ENCODE measurements at places on chromosomes 2 and 18.

GRCh38 chr18:58808349-58808748 lies 56.3 kb upstream of the ZNF532 start:
- DNase-seq = no peak

DNA sequence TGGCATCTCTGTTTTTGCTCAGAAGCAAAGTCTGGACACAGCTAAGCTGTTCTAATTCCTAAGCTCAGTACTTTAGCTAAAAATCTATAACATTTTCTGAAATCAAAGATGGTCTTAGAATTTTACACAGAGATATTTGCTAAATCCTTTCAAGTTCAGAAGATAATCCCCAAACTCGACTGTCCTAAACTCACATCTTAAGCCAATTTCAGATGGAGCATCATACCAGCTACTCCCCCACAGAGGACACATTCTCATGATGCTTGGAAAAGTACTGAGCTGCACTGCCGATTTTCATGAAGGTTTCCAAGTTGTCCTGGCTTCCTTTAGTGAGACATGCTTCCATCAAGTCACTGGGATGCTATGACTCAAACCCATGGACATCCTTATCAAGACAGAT lies 535.5 kb downstream of the SUCLG1 start:
- no peak for DNase-seq

GRCh38 chr2:42939411-42940206 lies 147.2 kb upstream of the HAAO start:
- DNase-seq = no peak

- DNase-seq = no peak
Observed at GRCh38 chr2:190575263-190575662, 40.7 kb upstream of the NEMP2 start.

DNA sequence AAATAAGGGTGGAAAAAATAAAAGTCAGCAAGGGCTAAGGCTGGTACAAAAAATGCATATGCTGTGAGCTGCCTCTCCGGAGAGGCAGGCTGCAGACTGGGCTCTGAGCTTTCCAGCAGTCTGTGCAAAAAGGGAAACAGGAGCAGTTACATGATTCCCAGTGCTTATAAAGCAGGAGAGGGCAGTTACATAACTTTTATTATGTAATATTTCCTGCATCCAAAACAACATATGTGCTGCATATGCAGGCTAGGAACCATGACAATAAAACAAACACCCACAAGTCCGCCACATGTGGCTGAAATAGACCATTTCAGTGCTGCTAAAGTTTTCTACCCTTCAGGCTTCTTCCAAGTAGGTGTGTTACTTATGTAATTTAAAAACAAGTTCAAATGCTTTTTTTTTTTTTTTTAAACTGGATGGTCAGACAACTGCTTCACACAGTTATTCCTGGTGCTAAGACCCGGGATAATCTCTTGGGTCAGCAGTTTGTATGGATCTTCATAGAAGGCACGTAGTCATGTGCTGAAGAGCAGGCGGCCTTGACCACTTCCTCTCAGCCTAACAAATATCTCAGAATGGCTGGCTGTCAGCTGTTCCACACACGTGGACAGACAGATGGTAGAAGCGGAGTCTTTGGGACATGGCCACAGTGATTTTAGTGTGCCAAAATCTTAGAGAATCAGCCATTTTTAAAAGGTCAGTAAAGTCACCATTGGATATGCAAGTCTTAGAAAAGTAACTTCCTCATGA lies 43.5 kb downstream of the ARMC9 start:
- DNase-seq = no peak

- peak; percentile 49 for DNase-seq
Observed at GRCh38 chr2:207530160-207531031, 634 bp downstream of the CREB1 start.

DNA sequence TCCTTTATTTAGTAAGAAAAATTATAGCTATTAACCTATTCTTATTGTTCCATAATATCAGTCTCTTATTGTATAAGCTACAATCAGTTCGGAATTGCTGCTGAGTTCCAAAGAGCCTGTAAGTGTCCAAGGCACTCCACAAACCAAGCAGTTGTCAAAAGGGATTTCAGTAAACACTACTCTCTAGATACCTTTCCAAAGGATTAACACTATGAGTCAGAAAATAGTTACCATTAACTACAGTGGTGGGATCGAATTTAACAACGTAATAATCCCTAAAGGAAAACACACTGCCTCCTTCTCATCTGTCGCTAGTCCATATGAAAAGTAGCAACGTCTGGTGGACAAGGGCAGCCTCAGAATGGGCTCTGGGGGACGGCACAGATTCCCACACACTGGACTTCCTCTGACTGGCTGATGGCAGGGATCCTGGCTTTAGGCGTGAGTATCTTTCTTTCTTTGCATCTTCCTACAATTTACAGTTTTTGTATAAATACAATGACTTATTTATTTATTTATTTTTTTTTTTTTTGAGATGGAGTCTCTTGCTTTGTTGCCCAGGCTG lies 8.8 kb downstream of the TGFBRAP1 start:
- DNase-seq = no peak

DNA sequence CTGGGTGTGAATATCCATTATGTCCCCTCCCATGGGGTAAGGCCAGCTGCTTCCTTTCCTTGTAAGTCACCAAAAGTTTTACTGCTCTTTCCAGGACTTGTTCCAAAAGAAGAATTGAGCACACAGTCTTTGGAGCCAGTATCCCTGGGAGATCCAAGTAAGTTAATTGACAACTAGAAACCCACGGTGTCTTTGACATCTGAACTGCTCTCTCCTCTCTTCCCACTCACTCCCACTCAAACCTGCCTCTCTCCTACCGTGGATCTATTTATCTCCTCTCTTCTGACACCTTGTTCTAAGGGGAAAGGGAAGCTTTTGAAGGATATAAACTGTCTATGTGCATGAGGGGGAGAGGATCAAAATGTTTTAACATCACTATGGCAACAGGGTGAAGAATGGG lies 86.7 kb downstream of the VIT start:
- no peak for DNase-seq

GRCh38 chr18:26653943-26654615 lies 105.7 kb upstream of the KCTD1 start:
- DNase-seq = no peak

DNA sequence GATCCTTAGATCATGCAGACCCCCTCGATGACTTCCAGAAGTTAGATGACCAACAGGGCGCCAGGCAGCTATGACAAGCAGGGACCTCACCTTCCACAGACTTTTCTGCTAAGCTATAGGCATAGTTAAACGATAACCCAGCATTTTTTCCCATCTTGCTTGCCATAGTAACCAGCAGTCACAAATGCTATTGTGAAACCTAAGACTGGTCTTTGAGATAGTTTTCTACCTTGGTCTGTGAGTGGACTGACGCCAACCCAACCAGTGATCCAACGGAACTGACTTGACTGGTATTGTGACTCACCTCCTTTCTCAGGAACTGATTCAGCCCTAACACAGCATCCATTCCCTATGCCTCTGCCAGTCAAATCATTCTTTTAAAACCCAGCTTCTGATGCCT lies 361.2 kb downstream of the LRRTM4 start:
- DNase-seq = no peak

GRCh38 chr2:172465417-172466334 lies 38.3 kb downstream of the ITGA6 start:
- DNase-seq = peak; percentile 63

DNA sequence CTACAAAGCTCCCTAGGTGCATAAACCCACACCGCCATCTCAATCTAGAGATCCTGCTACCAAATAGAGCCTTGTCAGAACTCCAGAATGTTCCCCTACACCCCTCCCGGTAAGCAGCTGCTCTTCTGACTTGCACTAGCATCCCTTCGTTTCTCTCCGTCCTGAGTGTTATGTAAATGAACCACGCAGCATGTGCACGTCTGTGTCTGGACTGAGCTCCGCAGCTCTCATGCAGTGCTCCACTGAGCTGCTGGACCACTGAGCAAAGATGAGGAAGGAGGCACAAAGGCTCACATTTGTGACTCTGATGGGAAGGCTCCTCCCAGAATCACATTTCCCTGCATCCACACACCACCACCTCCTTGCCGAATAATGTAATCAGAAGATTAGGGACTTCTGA lies 203.6 kb downstream of the MYT1L start:
- DNase-seq = no peak

- DNase-seq = no peak
Observed at GRCh38 chr2:233572468-233572867, 5.9 kb upstream of the USP40 start.

DNA sequence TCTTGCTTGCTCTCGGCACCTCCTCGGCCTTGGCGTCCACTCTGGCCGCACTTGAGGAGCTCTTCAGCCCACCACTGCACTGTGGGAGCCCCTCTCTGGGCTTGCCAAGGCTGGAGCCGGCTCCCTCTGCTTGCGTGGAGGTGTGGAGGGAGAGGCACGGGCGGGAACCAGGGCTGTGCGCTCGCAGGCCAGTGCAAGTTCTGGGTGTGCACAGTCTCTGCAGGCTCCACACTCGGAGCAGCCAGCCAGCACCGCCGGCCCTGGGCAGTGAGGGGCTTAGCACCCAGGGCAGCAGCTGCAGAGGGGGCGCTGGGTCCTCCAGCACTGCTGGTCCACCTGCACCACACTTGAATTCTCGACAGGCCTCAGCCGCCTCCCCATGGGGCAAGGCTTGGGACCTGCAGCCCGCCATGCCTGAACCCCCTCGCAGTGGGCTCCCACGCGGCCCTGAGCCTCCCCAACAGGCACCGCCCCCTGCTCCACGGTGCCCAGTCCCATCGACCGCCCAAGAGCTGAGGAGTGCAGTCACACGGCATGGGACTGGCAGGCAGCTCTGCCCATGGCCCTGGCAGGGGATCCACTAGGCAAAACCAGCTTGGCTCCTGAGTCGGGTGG lies 411.2 kb upstream of the CHAC2 start:
- no peak for DNase-seq

GRCh38 chr2:96239091-96239490 lies 26.7 kb downstream of the TMEM127 start:
- DNase-seq = no peak

GRCh38 chr2:151096235-151096634 lies 165.4 kb downstream of the RBM43 start:
- no peak for DNase-seq

- DNase-seq = no peak
Observed at GRCh38 chr18:39776766-39777165, 2178.3 kb upstream of the PIK3C3 start.

DNA sequence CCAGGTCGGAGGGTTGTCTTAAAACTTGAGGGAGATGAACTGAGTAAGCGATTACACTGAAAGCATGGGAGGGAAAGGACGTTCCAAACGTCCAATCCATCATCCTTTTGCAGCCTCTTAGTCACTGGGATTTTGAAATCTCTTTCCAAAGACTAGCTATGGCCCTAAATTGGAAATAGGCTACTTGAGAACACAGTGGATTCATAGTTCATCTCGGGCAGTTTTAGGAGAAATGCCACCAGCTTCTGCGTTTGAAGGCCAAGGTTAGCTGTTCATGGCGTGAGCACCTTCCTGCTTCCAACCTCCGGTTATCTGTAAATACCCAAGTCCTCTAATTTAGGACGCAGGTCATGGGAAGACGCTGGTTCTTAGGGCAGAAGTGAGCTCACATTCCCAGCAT lies 821 bp upstream of the EML6 start:
- DNase-seq = no peak

GRCh38 chr2:53188851-53189510 lies 578.6 kb upstream of the CHAC2 start:
- no peak for DNase-seq

GRCh38 chr2:168699844-168700417 lies 102.5 kb upstream of the NOSTRIN start:
- no peak for DNase-seq

GRCh38 chr2:32719430-32719829 lies 91.6 kb downstream of the TTC27 start:
- no peak for DNase-seq

GRCh38 chr2:156339865-156340264 lies 7.3 kb upstream of the NR4A2 start:
- DNase-seq = no peak

DNA sequence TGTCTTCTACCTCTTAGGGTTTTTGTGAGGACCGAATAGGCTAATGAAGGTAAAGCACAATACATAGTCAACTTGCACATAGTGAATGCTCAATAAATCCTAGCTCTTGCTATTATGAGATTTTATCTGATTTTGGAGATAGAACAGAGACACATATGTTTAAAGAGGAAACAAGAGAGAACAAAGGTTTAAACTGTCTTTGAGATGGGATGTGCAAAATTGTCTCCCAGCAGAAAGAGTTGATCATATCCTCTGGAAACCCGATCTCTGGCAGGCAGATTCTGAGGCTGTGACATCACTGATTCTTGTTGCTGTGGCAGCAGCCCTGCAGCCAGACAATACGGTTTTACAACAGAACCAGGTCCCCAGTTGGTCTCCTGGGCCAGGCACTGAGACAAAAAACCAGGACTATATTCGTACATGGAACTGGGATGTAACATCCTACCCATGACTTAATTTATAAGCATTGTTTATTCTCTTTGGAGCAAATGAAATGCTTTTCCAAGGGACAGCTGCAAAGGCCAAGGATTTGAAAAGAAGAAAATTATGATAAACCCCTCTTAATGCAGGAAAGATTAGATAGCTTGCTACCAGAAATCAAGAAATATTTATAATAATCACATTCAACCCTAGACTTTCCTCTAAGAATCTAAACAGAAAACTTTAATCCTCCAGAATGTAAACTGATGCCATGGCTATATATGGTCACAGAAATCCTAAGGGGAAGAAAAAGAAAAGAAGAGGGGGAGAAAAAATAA lies 80.2 kb downstream of the SLC8A1 start:
- DNase-seq = no peak

DNA sequence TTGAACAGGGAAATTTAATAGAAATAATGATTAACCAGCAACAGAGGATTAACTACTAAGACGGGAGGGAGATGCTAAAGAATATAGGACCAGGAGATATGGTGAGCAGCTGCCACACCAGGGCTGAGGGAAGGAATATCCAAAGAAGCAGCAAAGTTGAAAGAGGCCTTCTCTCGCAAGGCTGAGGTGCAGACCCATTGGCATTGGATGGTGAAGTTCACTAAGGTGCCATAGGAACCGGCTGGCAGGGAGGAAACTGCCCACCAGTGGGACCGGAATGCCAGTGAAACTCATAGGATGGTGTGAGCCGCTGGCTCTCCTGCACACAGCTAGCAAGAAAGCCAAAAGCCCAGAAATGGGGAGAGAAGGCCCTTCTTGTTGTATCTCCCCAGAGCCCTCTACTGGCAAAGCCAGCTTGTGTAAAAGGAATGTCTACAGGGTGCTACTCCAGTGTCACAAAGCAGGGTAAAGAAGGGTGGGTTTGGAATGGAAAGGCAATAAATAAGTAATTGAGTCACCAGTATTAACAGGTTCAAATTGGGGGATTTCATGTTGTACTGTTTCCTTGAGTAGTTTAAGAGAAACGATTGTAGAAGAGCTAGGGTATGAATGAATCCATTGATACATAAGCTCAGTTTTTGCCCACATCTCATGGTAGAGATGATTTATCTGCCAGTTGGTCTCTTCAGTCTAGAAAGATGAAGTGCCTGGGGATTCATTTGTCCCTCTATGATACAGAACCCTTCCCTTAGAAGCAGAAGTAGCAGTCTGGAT lies 36.0 kb downstream of the FARP2 start:
- no peak for DNase-seq

DNA sequence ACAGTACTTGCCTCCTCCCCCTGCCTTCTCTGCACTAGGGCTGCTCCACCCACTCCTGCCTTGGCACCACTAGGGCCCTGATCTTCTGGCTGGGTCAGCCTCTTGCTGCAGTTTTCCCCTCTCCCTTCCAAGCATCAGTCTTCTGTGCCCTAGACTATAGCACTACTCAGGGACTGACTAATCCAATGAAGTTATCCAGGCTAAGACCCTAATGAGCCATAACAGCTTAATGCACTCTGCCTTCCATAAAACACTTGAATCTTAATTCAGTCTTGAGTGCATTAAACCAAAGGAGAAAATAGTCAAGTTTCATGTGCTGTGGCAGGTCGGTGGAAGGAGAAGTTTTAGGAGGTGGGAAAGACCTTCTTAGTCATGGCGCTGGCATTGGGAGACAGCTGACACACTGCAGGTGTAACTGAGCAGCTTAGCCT lies 95.7 kb downstream of the BIN1 start:
- DNase-seq = no peak

All from stimulated activated CD4-positive, alpha-beta T cell treated with anti-CD3 and anti-CD28 coated beads, Interleukin-4, amount 100 ng/mL, for 1 hour (primary cell).